ENCODE measurements at places on chromosomes 7 and 10. TPM values are rescaled to one million over a fixed set of nuclear protein-coding genes. Genes with fewer than 3 reads are reported as not detected.

Gene SEMA3C
- 5.9 TPM for total RNA-seq

Gene FFAR4
- not detected for total RNA-seq

Gene CALCR
- not detected for total RNA-seq

Gene IMMP2L
- total RNA-seq, result 6.2 TPM

Gene SLC26A3
- not detected for total RNA-seq

Gene GPR26
- not detected for total RNA-seq

Gene VSTM2A
- not detected for total RNA-seq
